ENCODE measurements at places on chromosomes 13 and 19.
A peak's percentile ranks its signal among the peaks of the same experiment; 100 is the strongest.

DNA sequence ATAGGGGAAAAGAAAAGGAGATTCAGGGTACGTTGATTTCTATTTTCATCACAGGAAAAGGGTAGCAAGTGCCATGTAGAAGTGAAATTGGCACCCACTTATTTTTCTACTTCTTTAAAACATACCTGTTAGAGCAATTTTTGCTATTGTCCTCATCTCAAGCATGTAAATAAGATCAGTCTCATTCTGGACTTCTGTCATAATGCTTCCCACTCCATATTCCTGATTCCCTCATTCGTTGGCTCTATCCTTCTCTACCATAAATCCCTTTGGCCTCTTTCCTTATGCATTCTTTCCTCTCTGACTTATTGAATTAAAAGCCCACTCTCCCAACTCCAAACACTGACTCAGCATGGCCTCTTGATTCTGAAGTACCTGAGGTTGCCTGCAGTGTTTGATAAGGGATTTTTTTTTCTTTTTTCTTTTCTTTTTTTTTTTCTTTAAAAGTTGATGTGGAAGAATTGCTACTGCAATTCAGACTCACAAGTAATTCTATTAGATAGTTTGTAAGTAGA, 465.7 kb downstream of the SLITRK6 start:
- no peak for DNase-seq

- peak; percentile 61 for DNase-seq
These were observed 2.4 kb downstream of the DHX34 start for GRCh38 chr19:47351548-47351947.

- no peak for DNase-seq
These were observed 3.5 kb downstream of the N4BP2L2 start for GRCh38 chr13:32535115-32535514.

DNA sequence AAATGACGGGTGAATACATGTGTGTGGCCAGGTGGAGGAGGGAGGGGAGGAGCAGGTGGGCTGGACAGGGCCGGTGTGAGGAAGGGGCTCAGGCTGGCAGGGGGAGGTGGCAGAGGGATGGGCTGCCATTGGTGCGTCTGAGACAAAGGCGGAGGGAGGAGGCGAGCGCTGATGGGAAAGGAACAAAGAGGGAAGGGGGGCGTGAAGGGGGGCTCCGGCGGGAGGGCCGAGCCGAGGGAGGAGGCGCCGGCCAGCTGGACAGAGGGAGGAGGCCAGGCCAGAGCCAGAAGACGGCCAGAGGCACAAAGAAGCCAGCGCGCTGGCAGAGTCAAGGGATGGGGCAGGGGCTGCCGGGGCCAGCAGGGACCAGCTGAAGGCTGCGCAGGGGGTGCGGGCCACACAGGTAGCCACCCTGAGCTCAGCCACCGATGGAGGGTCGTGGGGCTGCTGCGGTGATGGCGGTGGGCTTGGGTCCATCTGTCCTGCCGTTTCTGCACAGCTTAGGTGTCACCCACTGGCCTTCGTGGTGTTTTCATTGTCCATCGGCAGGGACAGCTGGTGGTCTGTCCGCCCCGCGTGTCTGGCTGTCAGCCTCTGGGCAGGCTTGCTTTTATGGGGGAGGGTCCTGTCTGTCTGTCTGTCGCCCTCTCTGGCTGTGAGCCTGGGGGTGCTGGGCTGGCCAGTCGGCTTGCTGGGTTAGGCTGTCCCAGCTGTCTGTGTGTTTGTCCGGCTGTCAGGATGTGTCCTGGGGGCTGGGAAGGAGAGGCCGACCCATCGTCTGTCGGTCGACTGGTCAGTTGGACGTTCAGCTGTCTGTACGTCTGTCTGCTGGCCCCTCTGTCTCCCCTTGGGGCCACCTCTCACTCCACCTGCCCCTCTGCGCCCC, 2.2 kb downstream of the APC2 start:
- peak; percentile 79 for DNase-seq

GRCh38 chr13:44052780-44053184, 173.1 kb downstream of the LACC1 start:
- no peak for DNase-seq

DNA sequence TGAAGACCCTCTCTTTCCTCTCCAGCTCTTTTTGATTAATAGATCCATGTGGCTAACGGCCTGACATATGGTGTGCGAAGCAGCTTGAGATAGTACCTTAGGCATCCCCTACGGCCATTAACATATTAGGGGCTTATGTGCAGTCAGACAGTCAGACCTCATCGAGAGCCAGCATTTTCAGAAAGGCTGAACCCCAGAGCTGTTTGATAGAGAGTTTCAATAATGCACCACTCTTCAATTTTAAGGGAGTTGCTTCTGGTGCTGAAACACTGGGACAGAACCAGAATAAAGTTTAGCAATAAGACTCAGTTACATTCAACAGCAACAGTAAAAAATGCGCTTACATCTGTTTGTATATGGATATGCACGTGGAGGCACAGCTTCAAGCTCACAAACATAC, 10.8 kb downstream of the POU4F1 start:
- DNase-seq, result no peak

- no peak for DNase-seq
These were observed 121.8 kb downstream of the STOML3 start for GRCh38 chr13:38868870-38869269.

DNA sequence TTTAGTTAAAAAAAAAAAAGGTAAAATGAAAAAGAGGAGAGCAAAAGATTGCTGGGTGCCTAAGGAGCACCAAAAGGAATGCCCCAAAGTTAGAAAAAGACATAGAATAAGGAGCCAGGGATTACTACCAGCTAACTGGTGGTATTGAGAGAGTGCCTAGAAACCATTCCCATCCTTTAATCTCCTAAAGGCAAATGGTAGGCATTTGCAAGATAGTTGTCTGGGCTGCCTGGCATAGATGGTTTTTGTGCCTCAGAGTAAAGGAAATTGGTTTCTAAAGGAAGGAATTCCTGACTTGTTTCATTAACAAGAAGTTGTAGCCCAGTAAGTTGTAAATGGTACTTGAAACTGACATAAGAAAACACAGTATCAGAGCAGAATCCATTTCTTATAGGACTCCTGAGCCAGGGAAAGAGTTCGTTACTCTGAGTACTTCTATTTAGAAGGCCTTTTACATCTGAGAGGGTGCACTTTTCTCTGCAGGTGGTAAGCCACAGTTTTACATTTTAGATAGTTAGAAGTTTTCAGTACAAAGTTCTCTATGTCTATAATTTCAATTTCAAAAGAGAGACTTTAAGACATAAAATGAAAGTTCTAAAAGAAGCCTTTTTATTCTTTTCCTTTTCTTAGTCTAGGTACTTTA, 92.6 kb downstream of the OLFM4 start:
- no peak for DNase-seq

GRCh38 chr13:112961457-112962369, 7.3 kb upstream of the MCF2L start:
- DNase-seq, result no peak

DNA sequence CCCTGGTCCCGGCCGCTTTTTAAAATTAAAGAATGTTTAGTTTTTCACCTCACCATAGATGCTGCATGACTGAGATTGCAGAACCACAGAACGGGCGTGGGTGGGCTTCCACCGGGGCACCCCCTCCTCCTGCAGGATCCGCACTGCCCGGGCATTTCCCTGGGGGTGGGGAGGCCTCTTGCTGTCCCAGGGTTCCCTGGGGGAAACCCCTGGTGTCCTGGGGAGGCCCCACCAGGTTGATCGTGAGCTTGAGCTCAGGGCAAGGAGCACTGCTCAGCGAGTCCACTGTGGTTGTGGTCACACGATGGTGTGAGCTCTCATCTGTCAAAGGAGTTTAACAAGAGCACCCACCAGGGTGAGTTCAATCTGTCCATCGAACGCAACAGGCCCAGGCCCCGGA, 11.4 kb upstream of the TCF3 start:
- DNase-seq, result no peak

- no peak for DNase-seq
These were observed 17.2 kb upstream of the SLITRK6 start for GRCh38 chr13:85816413-85816812.

DNA sequence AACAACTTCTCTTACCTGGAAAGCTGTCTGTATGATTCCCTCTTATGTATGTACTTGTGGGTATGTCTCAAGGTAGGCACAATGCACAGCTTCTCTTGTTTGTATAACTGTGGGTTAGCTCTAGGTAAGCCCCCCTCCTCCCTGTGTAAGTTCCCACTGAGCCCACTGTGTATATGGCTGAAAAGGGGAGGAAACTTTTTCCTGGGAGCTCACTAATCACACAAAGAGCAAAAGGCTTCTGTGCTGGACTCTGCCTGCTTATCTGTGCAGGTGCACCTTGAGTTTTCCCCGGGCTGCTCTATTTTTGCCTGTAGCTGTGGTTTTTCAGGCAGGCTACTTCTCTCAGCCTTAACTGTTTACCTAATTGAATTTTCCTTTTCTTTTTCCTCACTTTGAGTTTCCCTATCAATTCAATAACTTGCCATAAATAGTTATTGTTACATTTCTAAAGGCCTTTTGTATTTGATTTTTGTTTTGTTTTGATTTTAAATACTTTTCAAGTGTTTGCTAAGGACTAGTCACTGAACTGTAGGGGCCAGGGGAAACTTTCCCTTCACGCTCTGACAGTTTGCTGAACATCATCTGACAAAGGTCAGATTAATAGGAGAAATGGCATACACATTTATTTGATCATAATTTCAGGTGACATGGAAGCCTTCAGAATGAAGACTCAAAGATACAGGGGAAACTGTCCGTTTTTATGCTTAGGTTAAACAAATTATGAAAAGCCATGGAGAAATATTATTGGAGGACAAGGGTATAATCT, 423.5 kb upstream of the ATXN8OS start:
- no peak for DNase-seq

GRCh38 chr13:59464926-59465325, 698.8 kb downstream of the DIAPH3 start:
- no peak for DNase-seq

DNA sequence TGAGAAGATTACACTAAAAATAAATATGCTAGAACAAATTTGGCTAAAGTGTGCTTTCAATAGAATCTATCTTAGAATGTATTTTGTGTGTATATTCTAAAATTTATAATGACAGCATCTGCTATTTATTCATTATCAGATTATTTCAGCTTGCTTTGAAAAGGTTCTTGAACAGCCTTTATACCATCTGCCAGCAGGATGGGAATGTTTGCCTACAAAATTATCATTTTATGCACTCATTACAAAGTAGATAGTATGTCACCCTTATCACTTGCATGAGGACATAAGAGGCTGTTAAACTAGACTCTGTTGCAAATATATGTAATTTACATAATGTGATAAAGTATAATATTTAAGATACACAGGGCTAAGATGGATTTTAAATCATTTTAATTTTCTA, 1286.9 kb upstream of the PCDH20 start:
- DNase-seq, result no peak

DNA sequence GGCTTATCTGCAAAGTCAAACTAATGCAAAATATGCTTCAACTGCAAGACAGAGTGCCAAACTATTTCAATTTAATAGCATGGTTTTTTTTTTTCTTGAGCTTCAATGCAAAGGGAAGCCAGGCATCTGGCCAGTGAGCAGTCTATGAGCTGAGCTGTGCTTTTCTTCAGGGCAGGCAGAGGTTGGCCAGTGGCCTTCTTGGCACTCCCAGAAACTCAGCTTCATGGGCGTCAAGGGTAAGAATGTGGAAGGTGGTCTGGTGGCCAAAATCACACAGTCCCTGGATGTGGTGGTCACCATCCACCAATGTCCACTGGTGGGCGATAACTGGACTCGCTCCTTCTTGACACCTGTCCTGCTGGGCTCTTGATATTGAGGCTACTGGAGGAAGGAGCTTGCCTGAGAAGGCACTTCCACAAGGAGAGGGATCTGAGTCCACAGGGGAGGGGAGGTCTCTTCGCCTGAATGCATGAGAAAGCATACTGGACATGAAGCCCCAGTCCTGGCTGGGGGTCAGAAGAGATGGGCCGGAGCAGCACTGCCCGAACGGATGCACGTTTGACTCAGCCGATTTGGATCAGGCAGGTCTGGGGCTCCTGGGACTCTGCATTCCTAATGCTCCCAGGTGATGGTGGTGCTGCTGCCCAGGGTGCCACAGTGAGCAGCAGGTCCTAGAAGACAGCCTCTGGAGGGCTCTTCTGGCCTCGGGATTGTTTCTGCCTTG, 17.1 kb downstream of the COL4A2 start:
- no peak for DNase-seq
